HuH-7.5 (cell line): ENCODE measurements at places on chromosomes 7 and 10.

DNA sequence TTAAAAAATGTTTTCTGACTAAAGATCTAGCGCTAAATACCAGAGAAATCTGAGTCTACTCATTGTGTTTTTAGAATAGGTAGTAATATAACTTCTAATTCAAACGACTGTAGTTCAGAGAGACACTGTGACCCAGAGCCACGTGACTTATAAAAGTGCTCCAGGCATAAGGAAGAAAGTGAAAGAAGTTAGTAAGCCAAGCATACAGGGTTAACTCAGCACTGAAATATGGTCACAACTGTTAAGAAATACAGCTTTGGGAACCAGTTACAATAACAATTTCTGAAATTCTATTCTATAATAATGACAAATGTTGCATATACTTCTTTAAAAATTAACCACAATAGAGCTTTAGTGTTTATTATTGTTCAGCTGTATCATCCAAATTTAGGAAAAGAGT, 119.1 kb downstream of the TFEC start:
- no peak for DNase-seq

- no peak for DNase-seq
Observed at GRCh38 chr10:14605231-14605925, 169.3 kb downstream of the FAM107B start.

DNA sequence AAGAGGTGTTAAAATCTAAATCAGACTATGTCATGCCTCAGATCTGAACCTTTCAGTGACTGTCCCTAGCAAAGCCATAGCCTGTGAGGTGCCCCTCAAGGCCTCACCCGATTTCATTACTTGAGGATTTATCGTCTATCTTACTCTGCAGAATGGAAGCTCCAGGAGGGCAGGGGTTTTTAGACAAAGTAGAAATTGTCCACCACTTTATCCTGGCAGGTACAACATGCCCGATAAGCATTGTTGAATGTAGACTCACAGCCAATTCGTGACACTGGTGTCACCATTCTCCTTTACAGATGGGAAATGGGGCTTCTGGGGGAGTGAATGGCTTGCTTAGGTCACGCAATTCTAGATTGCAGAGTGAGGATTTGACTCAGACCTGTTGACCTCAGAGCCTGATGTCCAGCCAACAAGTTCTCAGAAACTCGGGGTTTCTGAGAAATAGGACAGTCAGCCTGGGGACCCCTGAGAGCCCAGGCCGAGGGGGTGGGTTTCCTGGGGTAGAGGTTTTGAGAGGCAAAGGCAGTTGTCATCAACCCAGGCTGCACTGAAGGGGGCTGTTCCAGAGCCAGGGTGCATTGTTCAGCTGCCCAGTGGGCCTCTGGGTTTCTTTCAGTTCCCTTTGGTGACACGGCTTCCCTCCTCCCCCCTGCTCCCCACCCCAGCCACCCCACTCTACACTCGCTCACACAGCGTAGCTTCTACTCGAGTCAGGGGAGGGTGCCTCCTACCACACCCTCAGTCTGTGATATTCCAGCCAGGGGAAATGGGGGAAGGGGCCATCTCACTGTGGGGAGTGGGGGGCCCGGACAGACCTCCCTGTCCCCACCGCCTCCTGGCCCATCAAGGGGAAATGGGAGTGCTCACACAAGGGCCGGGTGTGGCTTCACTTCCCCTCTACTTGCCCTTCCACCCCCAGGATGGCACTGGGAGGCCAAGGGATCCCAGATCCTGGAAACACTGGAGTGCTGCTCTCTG, 3.1 kb upstream of the IRF5 start:
- no peak for DNase-seq

GRCh38 chr10:111116211-111116610, 39.4 kb downstream of the ADRA2A start:
- no peak for DNase-seq

GRCh38 chr7:99828811-99829210, 998 bp downstream of the CYP3A43 start:
- DNase-seq: no peak

DNA sequence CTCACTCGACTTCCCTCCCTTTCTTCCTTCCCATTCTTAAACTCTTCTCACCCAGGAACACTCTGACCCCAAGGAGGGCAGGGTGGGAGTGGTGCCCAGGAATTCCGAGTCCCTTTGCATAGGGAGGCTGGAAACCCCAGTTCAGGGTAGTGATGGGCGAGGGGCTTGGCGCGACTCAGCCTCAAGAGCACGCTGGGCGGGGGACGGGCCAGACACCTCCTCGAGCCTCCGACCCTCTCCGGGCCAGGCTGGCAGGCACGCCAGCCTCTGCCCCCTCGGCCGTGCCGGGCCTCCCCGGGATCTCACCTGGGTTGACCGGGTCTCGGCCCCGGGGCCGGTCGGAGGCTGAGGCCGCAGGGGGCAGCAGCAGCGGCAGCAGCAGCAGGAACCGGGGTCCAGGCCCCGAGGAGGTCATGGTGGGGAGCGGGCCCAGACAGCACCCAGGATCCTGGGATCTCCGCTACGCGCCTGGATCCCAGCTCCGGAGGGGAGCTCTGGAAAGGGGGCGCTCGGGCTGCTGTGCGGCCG, 457 bp downstream of the PLOD3 start:
- no peak for DNase-seq

GRCh38 chr10:110750931-110751330, 106.8 kb downstream of the RBM20 start:
- no peak for DNase-seq

- no peak for DNase-seq
Observed at GRCh38 chr10:58665361-58665760, 152.7 kb downstream of the BICC1 start.

GRCh38 chr10:97204826-97205679, 19.3 kb upstream of the SLIT1 start:
- no peak for DNase-seq

DNA sequence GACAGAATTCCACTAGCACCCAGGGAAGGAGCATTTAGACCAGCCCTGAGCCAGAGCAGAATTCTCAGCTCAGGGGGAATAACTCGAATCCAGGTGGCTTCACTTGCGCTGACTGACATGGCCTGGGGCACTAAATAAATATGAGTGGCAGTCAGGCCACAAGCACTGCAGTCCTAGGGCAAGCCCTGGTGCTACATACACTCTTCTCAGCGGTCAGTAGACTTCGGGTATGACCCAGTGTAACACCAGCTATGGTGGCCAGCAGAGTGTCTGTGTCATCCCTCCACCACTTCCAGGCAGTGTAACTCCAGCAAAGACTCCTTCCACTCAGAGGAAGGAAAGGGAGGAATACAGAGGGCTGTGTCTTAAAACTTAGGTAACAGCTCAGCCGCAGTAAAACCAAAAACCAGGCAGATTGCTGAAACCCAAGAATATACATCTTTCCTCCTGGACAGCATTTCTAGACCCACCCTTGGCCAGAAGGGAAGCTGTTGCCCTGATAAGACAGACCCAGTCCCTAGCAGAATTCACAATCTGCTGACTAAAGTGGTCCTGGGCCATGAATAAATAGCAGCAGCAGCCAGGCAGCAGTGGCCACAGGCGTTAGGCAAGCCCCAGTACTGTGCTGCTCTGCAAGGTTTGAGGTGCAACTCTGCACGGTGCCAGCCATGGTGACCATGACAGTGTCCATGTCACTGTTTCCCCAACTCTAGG, 77.0 kb downstream of the SNX13 start:
- no peak for DNase-seq
